ENCODE measurements at places on chromosomes 6 and 20.

GRCh38 chr6:47414423-47415167 is 63.0 kb upstream of the CD2AP start:
- DNase-seq, result peak; percentile 58

DNA sequence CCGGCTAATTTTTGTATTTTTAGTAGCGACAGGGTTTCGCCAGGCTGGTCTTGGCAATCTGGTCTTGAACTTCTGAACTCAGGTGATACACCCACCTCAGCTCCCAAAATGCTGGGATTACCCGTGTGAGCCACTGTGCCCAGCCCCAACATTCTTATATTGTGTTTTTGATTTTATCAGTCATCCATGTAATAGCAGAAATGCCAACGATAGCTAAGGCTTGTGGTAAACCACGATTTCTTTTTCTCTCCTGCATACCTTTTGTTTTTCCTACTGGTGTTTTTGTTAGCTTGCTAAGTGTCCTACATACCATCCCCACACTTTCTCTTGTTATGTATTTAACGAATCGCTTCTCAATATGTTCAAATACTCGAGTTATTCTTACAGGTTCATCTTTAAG is 12.1 kb downstream of the PHACTR2 start:
- no peak for DNase-seq

DNA sequence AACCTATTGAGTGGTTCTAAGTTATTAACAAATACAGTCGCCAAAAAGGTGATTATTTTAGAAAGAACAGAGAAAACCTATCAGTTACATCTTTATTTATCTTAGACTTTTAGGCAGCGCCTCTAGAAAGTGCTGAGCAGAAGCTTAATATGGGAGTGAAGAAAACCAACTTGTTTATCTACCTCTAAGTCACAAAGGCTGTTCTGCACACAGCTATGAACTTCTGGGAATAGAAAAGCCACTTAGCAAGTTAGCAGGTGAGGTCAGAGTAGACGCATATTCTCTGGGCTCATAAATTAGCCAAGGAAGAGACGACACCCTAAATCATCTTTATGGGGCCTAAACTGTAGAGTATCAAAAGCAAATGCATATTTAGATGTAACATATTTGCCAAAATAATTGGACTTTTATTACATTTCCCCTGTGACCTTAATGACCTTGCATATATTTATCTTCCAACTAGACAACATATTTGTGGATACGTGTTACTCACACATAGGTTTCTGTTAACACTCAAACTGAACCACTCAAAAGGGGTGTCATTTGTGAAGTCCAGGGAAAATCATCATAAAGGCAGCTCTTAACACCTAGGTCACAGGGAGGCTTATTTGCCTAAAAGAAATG is 267.1 kb downstream of the ADGB start:
- DNase-seq, result no peak

DNA sequence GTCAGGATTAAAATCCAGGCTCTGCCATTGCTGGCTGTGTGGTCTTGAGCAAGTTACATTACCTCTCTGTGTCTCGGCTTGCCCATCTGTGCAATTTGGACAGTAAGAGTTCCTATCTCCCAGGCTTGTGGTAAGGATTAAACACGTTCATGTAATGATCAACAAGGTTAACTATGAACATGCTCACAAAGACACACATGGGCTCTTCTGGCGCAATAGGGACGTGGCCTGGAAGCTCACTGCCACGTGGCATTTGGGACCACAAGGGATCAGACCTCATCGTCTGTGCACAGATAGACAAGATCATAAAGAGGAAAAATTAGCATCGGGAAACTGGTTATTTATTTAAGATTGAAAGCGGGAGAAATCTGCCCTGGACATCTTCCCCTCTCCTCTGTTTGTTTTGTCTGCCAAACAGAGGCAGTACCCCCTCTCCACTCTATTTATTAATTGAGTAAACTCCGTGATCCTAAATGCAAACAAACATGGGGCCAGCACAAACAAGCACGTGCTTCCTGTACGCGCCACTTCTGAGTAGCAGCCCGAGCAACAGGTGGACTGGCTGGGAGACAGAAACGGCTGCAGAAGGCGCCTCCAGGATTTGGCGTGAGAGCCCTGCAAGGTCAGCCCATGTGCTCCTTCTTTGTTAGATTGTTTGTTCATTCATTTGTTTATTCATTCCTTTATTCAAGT is 95.0 kb downstream of the CDH26 start:
- DNase-seq, result no peak

GRCh38 chr6:142302421-142303175 is 791 bp downstream of the ADGRG6 start:
- DNase-seq, result no peak

GRCh38 chr6:24968783-24969182 is 33.0 kb upstream of the RIPOR2 start:
- no peak for DNase-seq

GRCh38 chr6:166907373-166907841 is 48.9 kb downstream of the RNASET2 start:
- peak; percentile 39 for DNase-seq

DNA sequence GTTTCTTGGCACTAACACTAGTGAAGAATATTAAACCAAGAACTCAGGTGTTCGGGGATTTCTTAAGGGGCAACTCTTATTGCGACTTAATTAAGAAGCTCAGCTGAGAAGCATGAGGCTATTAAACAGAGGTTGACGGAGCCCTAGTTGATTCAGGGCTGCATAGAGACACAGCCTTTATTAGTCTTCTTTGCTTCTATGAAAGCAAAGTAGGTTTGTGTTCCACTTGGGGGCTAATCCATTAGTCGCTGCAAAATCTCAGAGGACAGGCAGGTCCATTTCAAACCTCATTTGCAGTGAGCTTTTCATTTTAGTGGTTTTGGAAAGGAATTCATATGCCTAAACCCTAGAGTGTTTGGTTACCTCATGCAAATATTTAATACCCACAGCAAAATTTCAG is 506.6 kb upstream of the SULF2 start:
- DNase-seq, result no peak

GRCh38 chr6:15661853-15662325 is 939 bp downstream of the DTNBP1 start:
- no peak for DNase-seq

GRCh38 chr20:16486532-16486931 is 86.7 kb downstream of the KIF16B start:
- DNase-seq, result no peak

DNA sequence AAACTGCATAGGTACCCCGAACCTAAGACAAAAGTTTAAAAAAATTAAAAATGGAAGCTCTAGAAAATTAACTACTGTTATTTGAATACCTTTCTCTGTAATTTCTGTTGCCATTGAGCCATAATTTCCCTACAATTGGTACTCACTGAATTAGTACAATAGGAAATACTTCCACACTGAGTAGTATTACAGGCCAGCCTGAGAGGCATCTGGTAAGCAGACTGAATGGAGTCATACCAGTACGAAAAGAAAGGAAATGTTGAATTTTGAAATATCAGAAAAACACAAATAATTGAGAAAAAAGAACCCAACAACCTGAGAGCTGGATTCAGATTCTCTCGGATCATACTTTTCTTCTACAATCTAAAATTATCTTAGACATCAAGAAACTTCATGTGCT is 791.3 kb downstream of the TENT5A start:
- DNase-seq, result no peak

- DNase-seq, result no peak
These were observed 258.4 kb downstream of the RNGTT start for GRCh38 chr6:88704980-88705379.

DNA sequence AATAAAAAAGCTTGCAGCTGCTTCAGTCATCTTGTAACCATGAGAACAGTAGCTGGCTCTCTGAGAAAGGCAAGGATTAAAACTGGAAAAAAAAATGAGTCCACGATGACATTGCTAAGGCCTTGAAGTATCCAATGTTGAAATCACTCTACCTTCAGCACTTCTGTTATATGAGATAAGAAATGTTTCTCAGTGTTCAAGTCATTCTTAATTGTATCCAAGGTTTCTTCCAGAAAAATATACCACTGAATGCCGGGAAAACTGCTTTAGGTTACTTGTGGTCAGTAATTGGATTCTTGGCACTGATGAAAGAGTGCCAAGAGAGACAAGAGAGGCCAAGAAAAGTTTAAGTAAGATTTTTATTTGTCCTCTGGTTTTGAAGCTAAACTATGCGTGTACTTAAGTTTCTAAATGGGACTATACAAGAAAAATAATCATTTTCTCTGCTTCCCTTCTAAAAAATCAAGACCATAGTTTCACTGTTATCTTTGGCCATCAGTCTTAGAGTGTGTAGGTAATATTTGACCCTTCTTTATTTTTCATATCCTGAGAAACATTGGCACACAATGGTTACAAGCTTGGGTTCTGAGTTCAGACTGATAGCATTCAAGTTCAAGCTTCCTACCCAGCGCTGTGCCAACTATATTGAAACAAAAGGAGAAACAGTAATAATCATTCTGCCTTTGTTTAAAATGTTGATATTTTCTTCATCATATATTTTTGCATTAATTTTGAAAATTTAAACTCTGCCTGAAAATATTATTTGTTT is 84.6 kb downstream of the TRDN start:
- no peak for DNase-seq

GRCh38 chr6:12814015-12814414 is 97.4 kb downstream of the PHACTR1 start:
- DNase-seq, result peak; percentile 47

- no peak for DNase-seq
These were observed 110.7 kb upstream of the CITED2 start for GRCh38 chr6:139485185-139485584.

DNA sequence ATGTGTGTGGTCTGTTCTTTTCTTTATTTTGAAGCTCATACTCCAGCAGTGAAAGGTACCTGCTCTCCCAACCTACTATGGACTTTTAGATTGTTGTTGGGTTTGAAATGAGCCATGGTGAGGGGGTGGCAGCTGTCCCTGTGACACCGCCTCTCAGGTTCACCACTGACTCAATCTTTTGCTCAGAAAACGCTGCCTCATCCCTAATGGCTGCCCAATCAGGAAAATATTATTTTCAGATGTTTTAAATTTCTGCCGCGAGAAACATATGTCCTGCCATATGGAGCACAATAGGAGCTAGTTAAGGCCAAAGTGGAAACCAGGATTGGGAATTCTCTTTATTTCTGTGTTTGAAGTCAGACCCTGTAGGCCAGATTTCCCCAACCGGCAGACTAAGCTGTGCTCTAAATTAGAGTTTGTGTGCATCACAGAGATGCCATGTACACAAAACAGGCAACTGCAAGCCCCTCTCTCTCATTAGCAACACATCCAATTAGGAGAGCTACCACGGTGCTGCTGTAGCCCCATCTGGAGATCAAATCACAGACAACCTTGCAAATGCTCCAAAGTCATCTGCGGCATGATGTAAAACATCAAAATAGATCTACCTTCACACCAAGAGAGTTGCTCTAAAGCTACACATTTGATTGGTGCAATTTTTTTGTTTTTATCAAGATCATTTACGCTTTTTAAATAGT is 144.1 kb upstream of the BACH2 start:
- DNase-seq, result no peak

DNA sequence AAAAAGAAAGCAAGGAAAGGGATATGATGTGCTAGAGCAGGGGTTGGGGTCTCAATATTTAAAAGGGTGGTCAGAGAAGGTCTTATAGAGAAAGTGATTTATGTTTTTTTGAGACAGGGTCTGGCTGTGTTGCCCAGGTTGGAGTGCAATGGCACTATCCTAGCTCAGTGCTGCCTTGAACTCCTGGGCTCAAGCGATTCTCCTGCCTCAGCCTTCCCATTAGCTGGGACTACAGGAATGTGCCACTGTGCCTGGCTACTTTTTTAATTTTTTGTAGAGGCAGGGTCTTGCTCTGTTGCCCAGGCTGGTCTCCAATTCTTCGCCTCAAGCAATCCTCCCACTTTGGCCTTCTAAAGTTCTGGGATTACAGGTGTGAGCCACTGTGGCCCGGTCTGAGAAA is 433.3 kb downstream of the CDC5L start:
- no peak for DNase-seq

DNA sequence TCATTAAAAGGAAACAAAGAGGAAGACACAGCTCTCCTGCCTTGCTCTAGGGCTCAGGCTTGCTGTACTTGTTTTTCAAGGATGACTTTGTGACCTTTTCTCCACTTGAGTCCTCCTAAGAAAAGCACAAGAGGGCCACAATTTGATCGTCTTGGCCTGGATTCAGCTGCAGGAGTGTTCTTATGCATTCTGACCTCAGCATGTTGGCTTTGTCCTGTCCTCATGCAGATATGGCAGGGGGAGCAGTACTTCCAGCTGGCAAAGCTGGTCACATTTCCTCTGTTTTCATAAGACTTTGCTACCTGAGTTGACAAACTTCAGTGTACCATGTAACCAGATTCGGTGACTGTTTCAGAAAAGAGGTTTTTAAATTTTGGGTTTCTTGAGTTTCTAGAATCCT is 30.8 kb downstream of the KDM1B start:
- no peak for DNase-seq

- no peak for DNase-seq
These were observed 43.7 kb downstream of the CBLN4 start for GRCh38 chr20:55961376-55962330.

DNA sequence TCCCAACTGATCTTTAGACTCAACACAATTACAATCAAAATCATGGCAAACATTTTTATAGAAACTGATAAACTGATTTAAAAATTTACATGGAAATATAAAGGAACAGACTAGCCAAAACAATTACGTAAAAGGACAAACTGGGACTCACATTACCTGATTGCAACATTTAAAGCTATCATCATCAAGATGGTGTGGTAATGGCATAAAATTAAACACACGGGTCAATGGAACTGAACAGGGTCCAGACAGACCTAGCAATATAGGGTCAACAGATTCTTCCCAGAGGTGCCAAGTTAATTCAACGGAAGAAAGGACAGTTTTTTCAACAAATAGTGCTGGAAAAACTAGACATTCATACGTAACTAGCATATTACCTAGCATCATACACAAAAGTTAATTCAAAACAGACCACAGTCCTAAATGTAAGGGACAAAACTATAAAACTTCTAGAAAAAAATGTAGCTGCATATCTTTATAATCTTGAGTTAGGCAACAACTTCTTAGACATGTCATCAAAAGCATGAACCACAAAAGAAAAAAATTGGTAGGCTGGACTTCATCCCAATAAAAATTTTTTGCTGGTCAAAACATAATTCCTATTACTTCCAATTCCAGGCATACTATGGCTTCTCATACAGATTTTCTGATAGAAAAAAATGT is 147.4 kb upstream of the BEND6 start:
- no peak for DNase-seq

GRCh38 chr20:24487648-24488047 is 18.2 kb downstream of the SYNDIG1 start:
- DNase-seq, result no peak

Data from suppressor macrophage (primary cell).